SHP77 treated with DMSO at 0.1 percent for 48 hours (cell line): ENCODE measurements at places on chromosomes 7 and 10.

- DNase-seq, result no peak
Measured at GRCh38 chr7:41735206-41735605, 32.3 kb upstream of the INHBA start.

DNA sequence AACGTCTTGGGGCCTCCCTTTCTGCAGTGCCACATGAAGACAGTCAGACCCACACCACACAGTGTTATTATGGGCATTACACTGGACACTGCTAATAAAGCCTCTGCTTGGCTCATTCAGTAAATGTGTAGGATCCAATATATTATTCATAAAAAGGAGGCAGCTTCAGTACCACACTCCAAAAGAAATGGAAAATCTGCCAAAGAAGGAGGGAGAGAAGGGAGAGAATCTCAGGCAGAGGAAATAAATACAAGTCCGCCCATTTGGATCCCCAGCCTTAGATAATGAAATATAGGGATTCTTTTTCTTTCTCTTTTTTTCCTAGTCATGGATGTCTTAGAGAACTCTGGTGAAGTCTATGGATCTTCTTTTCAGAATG, 162.2 kb downstream of the ELMO1 start:
- no peak for DNase-seq

DNA sequence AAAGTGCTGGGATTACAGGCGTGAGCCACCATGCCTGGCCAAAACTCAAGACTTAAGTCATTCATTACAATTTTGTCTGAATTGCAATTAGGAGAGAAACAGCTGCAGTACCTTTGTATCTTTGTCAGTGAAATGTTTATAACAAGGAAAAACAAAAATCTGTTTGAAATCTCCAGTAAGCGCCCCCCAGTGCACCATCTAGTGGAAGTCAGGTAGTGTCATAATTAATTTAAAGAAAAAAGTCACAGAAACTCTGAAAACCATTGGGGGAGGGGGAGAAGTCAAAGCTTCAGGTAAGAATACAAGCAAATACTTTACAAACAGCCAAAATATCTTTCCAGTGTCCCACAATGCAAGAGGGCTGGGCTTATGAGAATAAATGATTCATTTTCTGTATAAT, 2.8 kb downstream of the MPP7 start:
- no peak for DNase-seq

- no peak for DNase-seq
Measured at GRCh38 chr7:110308791-110309190, 782.1 kb upstream of the LRRN3 start.

DNA sequence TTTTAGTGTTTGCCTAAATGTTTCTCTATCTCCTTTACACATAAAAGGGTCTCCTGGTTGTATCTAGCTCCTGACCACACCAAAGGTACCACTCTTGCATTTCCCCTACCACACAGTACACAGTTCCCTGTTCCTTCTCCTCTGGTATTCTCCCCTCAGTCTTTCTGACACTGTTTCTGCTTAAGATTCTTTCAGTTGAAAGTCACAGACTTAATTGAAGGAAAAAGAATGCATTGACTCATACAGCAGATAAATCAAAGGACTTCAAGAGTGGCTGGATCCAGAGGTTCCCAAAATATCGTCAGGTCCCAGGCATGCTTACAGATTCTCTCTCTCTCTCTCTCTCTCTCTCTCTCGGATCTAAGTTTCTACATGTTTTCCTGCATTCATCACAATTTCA, 185.6 kb upstream of the LRGUK start:
- no peak for DNase-seq

DNA sequence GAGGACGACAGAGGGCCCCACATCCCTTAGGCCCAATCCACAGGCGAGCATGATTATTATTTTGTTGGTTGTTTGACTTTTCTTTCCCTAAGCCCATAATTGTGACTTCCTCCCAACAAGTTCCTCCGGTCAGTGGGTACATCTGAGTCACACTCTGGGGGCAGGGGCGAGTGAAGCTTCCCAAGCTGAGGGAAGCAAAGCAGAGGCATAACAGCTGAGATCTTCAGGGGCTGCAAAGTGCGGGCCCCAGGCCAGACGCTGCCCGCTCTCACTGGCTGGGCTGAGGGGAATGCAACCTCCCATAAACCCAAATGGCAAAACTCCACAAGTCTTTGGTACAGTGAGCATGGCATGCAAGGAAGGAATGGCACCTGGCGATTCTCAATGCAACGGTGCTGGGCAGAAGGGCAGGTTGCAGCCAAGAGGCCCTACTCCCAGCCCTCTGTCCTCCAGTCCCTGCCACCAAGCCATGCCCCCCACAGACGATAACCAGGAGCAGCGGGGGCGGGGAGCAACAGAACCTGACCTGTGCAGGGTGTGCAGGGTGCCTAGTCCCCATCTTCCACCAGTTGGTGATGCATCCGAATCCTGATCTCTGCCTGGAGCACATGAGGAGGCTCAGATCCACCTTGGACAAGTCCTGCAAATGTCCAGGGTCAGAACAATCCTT, 25.3 kb downstream of the TNS3 start:
- DNase-seq, result no peak

DNA sequence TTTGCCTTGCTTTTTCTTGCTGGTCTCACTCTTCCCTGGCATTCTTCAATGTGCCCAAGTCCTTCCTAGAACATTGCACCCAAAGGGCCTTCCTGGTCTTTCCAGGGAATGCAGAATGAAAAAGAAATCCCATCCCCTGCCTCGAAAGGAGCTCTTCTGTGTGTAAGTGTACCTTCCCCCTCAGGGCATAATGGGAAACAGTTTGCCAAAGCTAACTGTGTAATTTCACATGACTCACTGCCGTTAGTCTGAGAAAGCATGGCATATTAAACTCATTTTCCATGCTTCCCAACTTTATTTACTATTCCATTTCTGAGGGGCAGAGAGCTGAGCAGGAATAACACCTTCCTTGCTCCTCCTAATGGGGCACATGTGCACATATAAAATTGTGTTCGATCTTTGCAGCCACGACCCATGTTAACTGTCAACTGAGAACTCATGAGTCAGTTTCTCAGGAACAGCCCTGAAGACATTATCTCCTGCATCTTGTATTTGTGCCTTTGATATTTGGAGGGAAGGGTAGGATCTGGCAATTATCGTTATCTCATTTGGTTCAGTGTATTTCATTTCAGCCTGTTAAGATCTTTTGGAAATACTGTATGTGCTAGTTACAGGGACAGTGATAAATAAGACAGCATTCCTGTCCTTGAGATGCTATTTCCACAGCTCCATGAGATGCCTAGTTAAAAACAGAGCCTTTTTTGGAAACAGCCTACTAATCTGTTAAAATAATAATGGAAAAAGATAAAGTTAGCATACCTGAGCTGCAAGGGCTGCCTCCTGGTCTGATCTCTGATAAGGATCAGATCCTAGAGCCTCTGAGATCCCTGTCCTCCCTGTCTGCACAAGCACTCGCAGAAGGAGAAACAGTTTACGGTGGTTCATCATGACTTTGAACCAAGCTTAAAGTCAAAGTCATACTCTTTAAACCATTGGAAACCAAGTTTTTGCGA, 42.3 kb downstream of the IKZF1 start:
- no peak for DNase-seq

DNA sequence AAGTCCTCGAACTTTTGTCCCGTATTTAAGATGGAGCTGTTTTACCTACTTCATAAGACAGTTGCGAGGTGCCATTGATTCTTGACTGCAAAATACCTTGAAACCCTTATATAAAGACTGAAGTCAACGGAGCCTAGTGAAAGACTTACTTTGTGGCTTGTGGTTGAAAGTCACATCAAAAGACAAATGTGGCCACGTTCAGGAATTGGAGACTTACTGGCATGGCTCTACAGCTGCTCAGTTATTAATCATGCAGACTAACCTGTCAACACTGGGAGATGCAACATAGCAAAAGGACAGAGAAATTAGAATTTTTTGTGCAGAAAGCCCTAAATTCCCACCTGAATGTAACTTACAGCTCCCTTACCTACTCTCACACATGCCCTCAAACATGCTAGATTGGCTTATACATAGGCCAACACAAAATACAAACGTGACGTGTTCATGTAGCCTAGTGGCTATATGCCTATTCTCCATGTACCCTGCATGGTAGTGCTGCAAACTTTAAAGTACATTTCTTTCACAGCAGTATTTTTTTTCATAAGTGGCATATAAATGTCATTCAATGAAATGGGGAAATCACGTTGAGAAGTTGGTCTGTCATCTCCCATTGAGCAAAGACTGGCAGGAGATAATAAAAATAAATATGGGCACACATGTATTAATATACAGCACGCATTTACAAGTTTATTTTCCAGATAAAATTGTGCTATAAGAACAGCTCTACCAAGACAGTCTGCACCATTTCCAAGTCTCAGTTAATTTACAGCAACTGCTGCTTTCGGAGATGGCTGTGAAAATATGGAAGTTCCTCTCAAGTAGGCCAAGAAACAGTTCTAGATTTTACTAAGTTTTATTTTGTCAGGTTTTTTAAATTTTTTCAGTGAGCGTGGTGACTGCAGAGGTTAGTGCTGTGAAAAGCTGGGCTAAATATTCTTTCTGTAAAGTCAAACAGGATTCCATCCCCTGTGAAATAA, 170.4 kb upstream of the C7orf33 start:
- no peak for DNase-seq

- no peak for DNase-seq
Measured at GRCh38 chr7:117010375-117011133, 57.3 kb downstream of the ST7 start.

DNA sequence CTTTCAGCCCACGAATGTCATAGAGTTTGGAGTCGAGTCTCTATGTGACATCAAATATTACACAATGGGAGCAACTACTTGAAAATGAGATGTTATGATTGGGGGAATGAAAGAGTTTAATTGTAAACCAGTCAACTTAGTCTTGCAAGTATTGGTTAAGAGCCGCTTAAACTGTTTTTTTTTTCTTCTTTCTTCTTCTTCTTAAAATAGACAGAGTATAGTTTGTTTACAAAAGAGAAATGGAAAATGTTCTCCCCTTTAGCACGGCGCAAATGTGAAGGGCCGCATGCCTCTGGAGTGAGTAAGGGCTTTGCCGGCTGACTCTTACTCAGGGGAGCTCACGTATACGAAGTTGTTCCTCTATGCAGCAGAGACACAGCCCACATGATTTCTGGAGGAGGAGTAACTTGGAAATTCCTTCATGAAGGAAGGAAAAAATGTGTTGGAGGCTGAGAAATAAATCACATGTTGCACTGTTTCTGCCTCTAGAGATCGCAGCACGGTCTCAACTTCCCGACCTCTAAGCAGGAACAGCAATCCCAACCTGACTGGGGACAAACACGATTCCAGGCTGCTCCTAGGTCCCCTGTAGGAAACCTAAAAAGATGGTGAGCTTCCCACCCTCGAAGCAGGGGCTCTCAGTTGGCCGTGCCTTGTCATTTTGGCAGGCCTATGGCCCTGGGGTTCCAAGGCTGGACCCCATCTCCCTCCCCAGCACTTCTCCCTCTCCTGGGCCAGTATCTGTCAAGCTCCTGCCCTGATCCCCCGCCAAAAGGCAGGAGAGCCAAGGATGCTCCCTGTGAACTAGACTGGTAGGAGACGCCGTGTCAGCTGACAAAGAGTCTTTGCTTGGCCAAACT, 44.8 kb downstream of the MYOF start:
- DNase-seq, result no peak

DNA sequence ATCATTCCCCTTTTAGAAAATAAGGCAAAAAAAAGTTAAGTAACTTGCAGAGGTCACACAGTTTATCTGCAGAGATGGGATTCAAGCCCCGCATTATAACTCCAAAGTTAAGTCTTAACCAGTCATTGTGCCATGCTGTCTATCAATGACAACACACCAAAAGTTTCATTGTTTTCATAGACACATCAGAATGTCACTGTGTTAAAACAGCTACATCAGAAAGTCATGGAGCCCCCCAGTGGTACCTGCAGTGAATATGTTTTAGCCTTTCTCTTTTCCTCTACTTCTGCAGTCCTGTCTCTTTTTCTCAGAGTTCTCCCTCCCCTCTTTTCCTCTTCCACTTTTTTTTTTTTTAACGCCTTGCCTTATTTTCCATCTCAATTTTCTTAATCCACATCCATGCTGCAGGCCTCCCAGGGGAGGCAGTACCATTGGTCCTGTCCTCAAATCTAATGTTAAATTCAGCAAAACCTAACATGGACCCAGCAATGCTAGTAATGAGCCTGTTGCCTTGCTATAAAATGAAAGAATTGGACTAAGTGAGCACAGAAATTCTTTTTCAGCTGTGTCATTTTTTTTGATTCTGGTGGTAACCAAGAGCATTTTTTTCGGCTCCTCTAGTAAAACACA, 3.8 kb upstream of the NRCAM start:
- DNase-seq, result peak; percentile 26

DNA sequence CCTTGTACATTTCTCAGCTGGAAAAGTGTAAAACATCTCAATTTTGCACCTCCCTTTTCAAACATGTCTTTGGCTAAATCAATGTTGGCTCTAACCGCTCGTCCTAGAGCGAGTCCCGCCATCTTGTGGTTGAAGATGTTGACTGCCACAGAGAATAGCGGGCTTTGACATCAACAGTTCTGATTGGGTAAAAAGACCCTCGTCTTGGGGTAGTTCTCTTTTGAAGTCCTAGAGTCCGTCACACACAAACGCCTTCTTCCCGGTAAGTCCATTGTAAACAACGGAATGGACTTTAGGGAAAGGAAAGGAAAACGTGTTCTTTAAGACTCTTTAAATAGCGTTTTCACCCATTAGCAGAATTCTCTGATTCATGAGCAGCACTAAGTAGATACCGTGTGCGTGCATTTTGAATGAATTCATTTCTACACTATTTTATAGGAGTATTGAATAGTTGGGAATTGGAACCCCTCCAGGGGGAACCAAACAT, 452 bp upstream of the RPP30 start:
- DNase-seq, result no peak

GRCh38 chr10:113524539-113525490, 28.0 kb upstream of the HABP2 start:
- no peak for DNase-seq

GRCh38 chr7:84122582-84123360, 71.8 kb downstream of the SEMA3A start:
- DNase-seq, result no peak

DNA sequence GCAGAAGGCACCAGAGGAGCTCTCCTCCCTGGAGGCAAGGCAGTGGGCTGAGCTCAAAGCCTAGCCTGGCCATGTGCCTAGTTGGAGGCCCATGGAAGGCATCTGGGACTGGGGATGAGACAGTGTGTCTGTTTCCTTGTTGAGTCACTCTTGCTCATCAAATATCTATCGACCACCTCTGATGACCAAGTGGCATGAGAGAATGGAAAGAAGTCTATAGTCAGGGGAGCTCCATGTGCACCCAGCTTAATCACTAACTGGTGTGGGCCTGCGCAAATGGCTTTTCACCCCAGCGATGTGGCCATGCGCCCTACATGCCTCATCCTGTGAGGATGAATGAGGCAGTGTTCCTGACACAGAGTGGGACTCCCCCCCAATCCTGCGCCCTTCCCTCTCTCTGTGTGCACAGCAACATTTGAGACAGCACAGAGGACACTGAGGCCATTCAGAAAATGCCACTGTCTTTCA, 229.9 kb downstream of the RPS24 start:
- DNase-seq, result no peak

- DNase-seq, result no peak
Measured at GRCh38 chr7:148332191-148333186, 258.1 kb upstream of the C7orf33 start.
